ENCODE measurements at places on chromosomes 2 and 18. TPM values are rescaled to one million over a fixed set of nuclear protein-coding genes. Genes with fewer than 3 reads are reported as not detected.

PLEK gene
- polyA plus RNA-seq: 2.8 TPM

OSBPL1A gene
- polyA plus RNA-seq: 27.0 TPM

ATL2 gene
- polyA plus RNA-seq: 22.0 TPM

SCN3A gene
- 0.11 TPM for polyA plus RNA-seq

PKDCC gene
- 28.1 TPM for polyA plus RNA-seq

- DNase-seq: no peak
These were observed 61.1 kb upstream of the CXCR4 start for GRCh38 chr2:136178941-136179601.

DNA sequence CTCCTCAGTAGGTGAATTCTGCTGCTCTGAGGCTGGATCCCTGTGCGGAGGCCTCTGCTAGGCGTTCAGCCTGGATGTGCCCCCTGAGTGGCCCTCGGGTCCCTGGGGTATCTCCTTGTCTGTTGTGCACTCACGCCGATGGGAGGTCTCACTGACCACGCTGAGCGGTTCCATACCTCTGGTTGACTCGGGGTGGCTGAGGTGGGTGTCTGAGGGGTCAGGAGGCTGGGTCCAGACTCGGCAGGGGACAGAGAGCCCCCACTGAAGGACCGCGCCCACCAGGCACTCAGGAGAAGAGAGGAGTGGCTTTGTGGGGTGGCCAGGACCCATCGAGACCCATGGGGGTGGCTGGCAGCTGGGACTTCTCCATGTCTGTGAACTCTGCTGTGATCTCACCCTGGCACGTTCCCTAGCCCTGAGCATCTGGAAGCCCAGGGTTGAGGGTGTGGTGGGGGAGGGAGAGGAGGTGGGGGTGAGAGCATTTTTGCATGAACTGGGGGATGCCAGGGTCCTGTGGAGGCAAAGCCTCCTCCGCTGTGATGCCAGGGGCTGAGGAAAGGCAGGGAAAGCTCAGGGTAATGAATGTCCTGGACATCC is 53.7 kb downstream of the TWIST2 start:
- DNase-seq: no peak

DNA sequence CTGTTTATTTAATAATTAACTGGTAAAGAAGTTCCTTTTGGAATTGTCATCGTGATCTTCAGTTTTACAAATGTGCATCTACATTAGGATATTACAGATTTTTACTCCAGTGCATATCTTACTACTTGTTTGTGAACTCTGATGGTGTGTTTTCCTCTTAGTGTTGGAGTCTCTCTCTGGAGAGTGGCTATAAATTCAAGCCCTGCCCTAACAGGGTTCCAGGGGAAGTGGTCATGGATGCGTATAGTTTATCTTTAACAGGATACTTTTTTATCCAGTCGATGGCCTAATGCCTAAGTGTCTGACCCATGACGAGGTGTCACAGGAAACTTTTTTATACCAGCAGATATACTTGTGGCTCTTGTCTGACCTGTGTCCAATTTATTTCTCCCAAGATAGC is 75.4 kb downstream of the CHN1 start:
- DNase-seq: peak; percentile 26

- DNase-seq: no peak
These were observed 124.8 kb upstream of the LINC00305 start for GRCh38 chr18:64273724-64274123.

DNA sequence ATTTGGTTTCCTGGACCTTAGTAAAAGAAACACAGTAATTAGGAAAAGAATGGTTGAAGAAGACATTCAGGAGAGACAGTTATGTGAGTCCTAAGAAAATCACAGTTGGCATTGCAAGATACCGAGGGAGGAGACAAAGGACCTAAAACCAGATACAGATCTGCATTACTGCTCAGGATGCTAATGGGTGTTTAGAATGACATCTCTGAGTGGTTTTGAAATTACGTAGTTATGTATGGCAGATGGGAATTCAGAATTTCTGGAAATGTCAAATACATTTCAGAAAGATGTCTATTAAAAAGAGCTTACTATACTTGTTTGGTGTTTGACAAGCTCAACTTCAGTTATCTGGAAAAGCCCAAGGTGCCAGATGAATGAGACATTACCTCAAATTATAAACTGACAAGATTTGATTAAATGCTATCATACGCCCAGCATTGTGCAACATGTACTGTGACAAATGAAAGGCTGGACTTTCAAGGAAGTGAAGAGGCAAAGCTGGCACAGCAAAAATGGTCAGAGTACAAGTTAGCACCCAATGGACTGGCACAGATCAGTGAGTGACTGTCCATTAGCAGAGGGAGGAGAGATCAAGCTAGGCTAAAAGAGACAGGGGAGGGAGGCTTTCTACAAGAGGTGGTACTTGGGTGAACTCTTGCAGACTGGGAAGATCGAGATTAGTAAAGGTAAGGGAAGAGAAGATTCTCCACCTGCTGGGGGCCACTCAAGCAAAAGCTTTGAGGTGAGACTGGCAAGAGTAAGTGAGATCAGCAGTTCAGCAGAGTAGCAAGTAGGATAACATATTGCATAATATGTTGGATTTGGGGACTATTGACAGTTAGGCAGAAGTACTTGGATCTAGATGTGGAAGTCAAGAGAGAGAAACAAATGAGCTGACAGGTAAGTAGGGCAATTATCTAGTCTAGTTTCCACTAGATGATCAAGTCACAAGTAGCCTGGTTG is 168.9 kb downstream of the CYRIA start:
- no peak for DNase-seq

DNA sequence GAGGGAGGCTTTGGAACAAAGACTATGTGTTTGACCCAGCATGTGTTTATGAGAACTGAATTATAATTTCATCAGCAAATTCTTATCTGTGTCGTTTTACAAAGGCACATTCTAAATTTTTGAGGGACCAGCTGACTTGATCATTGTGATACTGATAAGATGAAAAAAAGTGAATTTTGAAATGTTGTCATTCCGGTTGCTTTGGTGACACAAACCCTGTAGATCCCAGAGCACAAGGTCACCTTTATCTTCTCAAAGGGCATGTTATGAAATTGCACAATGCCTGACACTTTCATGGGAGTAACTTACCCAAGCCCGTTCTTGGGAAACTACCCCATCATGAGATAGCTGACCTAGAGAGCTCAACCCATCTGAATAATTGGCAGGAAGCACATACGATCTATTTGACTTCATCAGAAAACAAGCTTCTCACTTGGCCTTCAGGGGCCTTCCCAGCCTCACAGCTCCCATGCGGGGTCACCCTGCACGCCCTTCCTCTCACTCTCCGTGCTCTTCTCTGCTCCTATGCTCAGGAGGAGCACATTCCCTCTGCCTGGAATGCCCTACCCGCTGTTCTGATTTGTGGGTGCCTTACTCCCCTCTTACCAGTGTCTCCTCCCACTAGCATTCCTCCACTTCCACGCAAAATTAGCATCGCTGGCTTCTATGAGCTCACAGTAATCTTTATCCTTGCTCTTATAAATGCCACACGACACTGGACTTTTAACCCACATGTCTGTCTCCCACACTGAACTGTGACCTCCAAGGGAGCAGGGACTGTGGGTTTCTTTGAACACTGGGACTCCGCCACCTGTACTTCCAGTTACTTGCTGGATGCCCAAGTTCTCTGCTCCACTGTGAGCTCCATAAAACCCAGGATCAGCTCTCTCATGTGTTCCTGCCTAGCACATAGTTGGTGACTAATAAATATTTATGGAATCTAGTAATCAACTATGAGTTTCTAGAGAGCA is 555.8 kb upstream of the ID2 start:
- no peak for DNase-seq

GRCh38 chr18:33802955-33803354 is 224.9 kb downstream of the ASXL3 start:
- DNase-seq: peak; percentile 76

DNA sequence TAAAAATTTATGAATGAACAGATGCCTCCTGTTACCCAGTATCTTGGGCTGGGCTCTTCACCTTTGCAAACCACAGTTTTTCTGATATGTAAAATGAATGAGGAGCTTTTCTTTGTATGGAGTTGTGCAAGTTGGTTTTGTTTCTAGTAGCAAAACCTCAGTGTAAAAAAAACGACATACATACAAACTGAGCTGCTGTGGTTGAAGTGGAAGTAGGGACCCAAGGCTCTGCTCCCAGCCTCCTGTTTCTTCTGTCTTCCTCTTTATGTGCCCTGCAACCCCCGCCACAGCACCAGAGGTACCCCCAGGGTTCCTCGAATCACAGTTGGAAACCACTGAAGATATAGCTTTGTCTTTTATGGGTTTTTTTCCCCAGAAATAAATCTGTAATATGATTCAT is 118.1 kb downstream of the MYO1B start:
- no peak for DNase-seq
